GM03348 (cell line): ENCODE measurements at places on chromosomes 1 and 21.

- peak; percentile 73 for DNase-seq
Measured at GRCh38 chr1:31306278-31306677, 9.4 kb downstream of the ZCCHC17 start.

GRCh38 chr1:169132512-169133227, 26.2 kb downstream of the ATP1B1 start:
- DNase-seq, result no peak

DNA sequence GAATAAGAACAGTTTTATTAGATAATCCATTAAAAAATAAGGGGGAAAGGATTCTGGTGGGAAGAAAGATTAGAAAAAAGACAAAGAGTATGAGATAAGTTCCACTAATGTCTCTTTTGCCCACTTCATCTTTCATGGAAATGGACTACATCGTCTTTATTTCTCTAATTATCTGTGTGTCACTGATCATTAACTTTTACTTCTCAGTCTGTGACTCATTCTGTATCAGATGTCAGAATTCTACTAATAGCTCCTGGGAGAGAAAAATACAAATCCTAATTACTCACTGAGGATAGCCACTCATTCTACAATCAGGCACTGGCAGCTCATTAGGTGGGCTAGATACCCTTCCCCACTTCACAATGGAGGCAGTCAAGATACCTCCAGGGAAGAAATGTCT, 41.7 kb downstream of the ILDR2 start:
- DNase-seq, result no peak

GRCh38 chr21:32135401-32136363, 143.2 kb downstream of the MIS18A start:
- peak; percentile 83 for DNase-seq

DNA sequence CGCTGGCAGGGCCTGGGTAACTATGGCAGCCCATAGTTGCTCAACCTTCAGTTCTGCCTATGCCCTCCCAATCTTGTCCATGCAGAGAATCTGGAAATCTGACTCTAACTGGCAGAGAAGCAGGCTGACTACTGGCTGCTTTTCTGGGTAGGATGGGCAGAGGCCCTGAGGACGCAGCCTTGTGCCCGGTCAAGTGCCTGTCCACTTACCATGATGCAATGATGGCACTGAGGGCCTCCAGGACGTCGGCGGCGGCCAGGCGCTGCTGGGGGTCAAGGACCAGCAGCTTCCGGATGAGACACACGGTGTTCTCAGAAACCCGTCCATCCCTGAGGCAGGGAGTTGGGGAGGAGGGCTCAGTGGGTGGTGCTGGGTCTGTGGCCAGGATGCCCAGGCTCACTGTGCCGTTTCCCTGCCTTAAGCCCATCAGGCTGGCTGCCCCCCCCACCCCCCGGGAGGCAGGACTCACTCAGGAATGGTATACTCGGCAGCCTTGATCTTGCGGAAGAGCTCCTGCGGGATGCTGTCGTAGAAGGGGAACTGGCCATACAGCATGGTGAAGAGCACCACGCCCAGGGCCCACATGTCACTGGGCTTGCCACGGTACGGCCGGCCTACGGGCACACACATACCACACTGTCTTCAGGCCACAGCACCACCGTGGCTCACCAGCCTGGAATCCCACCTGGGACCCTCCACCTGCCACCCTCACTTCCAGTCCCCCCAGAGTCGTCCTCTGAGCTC, 20.4 kb upstream of the EVA1B start:
- no peak for DNase-seq

- peak; percentile 21 for DNase-seq
Measured at GRCh38 chr1:55868026-55868425, 652.9 kb upstream of the USP24 start.

- DNase-seq, result peak; percentile 20
Measured at GRCh38 chr1:87842156-87842555, 513.5 kb downstream of the LMO4 start.

DNA sequence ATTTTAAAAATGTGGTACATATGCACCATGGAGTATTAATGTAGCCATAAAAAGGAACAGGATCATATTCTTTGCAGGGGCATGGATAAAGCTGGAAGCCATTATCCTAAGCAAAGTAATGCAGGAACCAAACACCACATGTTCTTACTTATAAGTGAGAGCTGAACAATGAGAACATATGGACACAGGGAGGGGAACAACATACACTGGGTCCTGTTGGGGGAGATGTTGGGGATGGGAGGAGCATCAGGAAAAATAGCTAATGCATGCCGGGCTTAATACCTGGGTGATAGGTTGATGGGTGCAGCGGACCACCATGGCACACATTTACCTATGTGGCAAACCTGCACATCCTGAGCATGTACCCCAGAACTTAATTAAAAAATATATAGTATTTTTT, 352.5 kb upstream of the KAZN start:
- no peak for DNase-seq

DNA sequence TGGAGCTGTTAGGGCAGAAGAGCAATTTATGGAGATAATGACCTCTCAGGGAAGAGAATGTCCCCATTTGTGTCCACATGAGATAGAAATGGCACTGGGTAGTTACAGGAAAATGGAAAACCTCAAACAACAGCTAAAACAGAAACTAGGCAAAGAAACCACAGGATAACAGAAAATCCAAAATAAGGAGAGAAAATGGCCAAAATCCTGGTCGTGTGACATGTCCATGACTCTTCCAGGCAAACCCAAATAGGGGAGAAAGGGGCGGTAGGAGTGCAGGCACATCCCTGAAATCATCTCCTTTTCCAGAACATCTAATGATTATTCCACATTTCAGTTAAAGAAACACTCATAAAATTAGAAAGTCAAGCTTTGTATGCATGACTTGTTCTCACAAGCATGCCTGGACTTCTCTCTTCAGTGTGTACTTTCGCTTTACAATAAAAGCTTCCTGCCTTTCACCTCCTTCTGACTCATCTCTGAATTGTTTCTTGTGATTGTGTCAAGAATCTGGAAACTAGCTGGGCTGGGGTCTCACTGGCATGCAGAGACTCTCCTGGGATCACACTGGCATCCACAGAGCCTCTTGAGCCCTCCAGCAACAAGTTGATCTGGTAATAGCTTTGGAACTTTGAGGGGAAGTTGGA, 171.4 kb upstream of the ZP4 start:
- DNase-seq, result no peak

DNA sequence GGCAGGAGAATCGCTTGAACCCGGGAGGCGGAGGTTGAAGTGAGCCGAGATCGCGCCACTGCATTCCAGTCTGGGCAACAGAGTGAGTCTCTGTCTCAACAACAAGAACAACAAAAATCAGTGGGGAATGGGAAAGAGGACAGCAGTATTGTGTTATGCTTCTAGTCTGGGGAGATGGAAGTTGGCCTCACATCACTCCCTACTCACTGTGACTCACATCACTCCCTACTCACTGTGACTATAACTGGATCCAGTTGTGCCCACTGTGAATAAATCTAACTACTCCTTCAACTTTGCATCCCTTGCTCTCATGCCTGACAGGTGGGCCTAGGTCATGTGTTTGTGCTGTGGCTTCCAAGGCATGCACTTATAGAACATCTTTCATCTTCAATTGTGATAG, 285.4 kb upstream of the USP24 start:
- peak; percentile 55 for DNase-seq

- peak; percentile 29 for DNase-seq
Measured at GRCh38 chr1:85280636-85281035, 4.2 kb upstream of the BCL10 start.

DNA sequence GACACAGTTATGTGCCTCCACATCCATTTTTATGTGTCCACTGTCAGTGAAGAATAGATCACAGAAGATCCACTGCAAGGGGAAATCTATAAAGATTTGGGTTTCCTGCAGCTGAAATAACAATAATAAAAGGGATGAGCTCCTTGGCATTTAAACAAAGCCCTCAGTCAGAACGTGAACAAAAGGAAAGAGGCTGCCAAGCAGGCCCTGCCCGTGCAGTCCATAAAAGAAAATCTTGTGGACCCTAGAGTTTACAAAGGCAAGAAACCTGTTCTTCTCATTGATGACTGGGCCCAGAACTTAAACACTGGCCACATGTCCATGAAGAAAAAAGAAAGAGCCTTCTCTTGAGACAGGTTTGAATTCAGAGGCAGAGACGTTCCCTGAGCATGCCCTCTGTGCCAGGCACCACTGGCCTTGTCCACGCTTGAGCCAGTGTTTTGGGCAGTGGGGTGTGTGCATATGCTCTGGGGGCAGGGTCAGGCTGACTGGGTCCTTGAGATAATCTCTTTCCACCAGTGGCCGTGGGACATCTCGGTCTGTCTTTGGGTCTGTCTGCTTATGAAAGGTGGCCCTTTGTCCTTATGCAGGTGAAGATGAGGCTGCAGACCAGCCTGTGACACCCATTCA, 142.7 kb downstream of the HIVEP3 start:
- DNase-seq, result no peak

DNA sequence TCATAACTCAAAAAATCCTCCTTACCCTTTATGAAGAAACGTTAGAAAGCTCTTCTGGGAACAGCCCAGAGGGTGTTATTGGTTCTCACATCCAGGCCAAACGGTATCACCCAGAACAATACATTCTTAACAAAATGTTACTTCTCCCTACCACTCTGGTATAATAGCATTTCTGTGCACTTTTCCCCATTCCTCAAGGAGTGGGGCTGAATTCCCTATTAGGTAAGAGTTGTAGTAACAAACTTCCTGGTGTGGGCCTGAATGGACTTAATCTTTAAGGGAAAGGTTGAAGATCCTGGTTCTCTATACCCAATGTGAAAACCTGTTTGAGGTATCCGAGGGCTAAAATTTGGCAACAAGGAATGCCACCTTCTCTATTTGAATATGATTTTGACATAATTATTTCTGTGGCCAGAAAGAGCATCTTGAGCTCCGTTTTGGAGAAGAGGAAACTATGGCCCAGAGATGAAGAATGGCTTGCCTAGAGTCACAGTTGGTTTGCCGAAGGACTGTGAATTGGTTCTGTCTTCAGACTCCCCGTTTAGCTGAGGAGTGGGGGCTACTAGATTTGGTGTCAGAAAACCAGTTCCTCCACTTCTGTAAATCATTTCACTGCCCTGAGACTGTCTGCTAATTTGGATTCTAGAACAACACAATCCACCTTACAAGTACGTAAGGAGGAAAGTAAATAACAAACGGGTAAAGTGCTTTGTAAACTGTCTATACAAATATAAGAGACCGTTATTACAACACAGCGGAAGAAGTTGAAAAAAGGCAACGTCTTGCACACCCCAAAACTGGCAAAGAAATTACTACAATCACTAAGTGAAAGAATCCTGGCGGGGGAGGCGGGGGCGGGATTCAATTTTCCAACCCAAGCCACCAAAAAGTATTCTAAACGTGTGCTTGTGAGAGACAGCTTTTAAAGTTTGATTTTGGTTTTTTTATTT, 2.3 kb downstream of the ANP32E start:
- peak; percentile 30 for DNase-seq

- DNase-seq, result peak; percentile 72
Measured at GRCh38 chr1:33086384-33086850, 5.5 kb downstream of the AZIN2 start.

- DNase-seq, result no peak
Measured at GRCh38 chr1:175873290-175873935, 130.0 kb upstream of the TNR start.

- no peak for DNase-seq
Measured at GRCh38 chr1:50703240-50703639, 256.8 kb downstream of the FAF1 start.

- no peak for DNase-seq
Measured at GRCh38 chr1:33828654-33829053, 35.2 kb upstream of the HMGB4 start.

DNA sequence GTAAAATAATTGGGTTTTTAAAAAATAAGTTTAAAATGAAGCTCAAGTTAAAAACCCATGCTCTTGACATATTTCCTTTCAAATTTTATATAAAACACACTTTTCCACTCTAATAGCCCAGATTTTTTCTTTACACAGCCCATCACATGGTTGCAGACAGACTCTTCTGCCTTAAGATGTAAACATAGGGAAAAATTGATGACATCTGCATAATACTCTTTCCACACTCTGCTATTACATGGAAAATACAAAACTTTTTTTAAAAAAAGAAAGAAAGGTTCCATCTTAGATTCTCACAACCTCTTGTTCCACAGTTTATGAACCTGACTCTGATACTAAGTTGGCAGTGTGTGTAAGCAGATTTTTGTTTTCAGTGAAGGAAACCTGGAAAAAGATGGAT, 120.8 kb upstream of the ZNF648 start:
- no peak for DNase-seq

DNA sequence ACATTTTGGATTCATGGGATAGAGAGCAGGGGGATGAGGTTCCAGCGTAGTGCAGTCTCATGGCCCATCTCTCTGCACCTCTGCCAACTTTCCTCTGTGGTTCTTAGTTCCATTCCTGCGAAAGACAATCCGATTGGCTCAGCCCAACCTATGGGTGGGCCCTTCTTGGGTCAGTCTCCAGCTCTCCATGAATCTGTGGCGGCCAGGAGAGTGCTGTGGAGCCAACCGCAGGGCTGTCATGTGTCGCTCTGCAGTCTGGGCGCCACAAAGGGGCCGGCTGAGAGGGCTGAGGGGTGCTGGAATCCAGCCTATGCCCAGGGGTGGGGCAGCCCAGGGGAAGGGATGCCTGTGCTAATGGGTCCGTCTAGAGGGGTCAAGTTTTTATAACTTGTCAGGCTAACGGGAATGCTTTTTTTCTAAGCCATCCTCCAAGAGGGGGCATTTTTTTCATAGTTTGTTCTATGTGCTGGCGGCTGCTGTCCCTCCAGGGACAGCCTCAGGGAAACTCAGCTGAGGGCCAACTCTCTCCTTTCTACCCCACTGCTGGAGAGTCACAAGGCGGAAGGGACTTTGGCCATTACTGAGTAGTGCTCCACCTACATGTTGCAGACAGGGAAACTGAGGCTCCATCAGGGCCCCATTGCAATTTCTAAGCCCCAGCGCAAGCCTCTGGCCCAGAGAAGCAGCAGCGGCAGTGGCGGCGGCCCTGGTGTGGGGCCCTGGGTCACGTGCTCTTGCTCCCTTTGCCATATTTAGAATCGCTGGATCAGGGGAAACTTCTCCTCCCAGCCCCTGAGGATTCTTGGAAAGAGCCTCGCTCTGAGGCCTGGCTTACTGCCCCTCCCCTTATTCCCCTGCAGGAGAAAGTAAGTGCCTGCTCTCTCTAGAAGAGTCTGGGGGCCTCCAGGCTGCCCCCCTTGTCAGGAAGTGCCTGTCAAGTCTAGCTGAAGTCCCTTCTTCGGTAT, 23.4 kb downstream of the KCNQ4 start:
- no peak for DNase-seq

GRCh38 chr1:154327466-154328317, 2.4 kb downstream of the ATP8B2 start:
- no peak for DNase-seq

DNA sequence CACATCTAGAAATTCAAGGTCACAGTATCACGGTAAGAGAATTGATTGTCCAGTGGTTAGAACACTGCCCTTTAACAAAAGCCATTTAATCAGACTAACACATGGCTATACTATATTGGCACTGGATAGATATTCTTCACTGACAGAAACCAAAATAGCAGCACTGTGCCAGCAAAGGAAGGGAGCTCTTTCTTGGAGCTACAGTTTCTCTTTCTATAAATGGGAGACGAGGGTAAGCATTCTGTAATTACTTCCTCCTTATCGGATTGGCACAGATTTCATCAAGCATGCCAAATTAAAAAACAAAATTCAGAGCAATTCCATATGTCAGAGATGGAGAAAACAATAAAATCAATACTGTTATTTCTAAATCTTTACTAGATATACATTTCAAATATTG, 115.7 kb upstream of the CACYBP start:
- no peak for DNase-seq
